ENCODE measurements at places on chromosomes 12 and 14.

GRCh38 chr12:78968226-78968625, 103.7 kb downstream of the SYT1 start:
- DNase-seq = no peak

DNA sequence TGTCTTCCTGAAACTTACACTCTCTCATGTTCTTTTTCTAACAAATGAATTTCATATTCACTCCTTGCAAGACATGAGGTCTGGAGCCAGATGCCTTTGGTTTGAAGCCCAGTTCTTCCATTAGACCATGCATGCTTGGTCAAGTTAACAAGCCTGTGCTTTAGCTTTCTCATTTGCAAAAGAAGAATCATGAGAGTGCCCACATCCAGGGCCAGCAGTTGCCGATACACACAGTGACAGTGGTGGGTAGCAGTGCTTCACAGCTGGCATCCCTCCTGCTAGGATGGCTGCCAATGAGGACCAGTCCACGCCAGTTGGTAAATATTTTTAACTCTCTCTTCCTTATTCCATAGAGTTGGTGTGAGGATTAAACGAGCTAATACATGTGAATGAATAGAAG, 163.1 kb downstream of the PHLDA1 start:
- DNase-seq = no peak

- DNase-seq = no peak
These were observed 2.7 kb downstream of the TTC6 start for GRCh38 chr14:37597914-37598746.

DNA sequence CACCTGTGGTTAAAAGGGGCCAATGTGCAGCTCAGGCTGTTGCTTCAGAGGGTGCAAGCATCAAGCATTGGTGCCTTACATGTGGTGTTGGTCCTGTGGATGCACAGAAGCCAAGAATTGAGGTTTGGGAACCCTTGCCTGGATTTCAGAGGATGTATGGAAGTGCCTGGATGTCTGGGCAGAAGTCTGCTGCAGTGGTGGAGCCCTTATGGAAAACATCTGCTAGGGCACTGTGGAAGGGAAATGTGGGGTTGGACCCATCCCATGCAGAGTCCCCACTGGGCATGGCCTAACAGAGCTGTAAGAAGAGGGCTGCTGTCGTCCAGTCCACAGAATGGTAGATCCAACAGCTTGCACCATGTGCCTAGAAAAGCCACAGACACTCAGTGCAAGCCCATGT, 36.6 kb downstream of the PCNX1 start:
- DNase-seq = no peak

- no peak for DNase-seq
These were observed 17.4 kb downstream of the FAM181A start for GRCh38 chr14:93944348-93945069.

DNA sequence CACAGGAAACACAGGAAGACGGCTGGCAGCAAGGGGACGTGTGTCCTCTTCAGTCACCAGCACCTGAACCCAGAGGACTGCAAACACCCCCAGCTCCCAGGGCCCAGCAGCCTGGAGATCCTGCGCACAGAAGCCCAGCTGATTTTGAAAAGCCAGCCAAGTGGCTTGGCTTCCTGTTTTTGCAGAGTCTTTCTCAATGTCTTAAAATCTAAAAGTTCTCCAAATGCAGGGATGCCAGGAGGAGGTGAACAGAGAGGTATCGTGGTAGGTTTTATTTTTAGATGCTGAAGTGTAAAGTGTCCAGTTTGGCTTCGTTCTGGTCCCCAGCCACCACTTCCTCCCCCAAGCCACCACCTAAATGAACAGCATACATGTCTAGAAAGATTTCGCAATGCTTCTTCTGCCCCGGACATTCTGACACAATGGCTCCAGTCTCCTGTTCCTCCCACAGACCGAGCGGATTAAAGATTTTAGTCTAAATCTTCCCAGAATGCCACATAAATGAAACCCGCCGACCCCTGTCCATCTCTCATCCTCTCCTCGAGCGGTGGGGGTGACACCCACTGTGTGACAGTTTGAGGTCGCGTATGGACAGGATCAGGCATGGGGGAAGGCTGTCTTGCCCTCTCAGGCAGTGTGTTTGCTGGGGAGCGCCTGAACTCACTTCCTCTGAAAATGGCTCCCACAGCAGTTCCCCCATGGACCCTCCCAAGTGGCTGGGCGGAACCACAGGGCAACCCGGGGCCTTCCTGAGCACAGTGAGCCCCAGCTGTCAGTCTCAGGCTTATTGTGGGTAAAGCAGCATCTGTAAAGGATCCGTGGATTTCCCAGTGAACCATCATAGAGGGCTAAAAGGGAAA, 41.6 kb downstream of the ITPK1 start:
- DNase-seq = no peak

GRCh38 chr14:39322807-39323206, 89.1 kb downstream of the MIA2 start:
- DNase-seq = no peak

DNA sequence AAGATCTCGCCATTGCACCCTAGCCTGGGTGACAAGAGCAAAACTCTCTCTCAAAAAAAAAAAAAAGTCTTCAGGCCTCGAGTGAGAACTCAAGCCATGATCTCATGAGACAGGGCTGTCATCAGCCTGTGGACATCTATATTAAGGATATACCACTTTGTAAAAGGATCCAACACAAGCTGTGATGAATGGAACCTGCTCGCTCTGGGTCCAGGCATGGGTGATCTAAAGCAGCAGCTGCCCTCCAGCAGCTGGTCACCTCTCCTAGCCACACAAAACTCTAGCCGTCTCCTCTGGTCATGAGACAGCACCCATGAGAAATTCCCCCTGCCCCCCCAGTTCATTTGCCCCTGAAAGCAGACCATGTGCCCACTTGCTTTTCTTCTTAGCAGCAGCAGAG, 19.1 kb upstream of the DGLUCY start:
- no peak for DNase-seq

- DNase-seq = no peak
These were observed 129.0 kb downstream of the AACS start for GRCh38 chr12:125194163-125194773.

- no peak for DNase-seq
These were observed 87.9 kb upstream of the BCL11B start for GRCh38 chr14:99359906-99360305.

DNA sequence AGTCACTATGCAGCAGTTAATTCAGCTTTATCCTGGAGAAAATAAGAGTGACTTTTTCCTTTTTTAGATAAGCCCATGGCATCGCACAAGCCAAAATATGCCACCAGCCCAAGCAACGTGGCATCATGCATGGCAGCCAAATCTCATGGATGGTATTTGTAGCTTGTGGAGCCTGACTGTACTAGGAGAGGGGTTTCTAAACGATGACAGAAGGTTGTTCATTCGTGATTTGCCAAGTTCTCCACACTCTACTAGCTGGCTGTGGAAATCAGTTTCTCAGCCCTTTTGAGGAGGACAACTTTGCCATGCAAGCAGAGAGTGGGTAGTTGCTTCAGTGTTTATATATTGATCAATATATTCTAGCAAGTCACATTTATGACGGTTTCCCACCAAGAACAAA, 41.4 kb upstream of the ATXN2 start:
- DNase-seq = no peak

- DNase-seq = no peak
These were observed 90.7 kb downstream of the PPFIA2 start for GRCh38 chr12:81668475-81668874.

GRCh38 chr12:50961708-50962107, 9.4 kb downstream of the HIGD1C start:
- no peak for DNase-seq

- no peak for DNase-seq
These were observed 80.6 kb upstream of the TMEM233 start for GRCh38 chr12:119512772-119513497.

GRCh38 chr14:24051176-24051788, 527 bp upstream of the CARMIL3 start:
- DNase-seq = no peak

GRCh38 chr12:130222519-130223218, 60.4 kb downstream of the FZD10 start:
- DNase-seq = no peak

DNA sequence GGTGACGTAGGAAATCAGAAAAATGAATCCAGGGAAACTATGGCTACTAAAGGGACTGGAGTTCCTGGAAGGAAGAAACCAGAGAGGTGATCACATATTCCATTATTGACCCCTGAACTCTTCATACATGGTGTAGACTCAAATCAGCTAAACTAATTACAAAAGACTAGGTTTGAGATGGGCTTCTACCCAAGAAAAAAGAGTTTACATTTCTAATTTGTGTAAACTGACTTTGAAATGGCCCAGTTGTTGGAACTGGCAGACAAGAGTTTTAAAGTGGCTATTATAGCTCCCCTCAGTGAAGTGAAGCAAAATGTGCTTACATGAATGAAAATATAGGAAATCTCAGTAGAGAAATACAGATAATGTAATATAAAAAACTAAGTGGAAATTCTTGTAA, 1619.4 kb upstream of the SEL1L start:
- DNase-seq = no peak

Data from ascending aorta (tissue), 2 donors.